Foreskin fibroblast (primary cell): ENCODE measurements at places on chromosomes 12 and 14.

GRCh38 chr14:73789989-73790581, 61.5 kb upstream of the PTGR2 start:
- peak; percentile 95 for DNase-seq

- DNase-seq = no peak
These were observed 349.3 kb downstream of the CACNA1C start for GRCh38 chr12:2402073-2402579.

GRCh38 chr14:94615254-94615653, 3.1 kb downstream of the SERPINA3 start:
- no peak for DNase-seq

DNA sequence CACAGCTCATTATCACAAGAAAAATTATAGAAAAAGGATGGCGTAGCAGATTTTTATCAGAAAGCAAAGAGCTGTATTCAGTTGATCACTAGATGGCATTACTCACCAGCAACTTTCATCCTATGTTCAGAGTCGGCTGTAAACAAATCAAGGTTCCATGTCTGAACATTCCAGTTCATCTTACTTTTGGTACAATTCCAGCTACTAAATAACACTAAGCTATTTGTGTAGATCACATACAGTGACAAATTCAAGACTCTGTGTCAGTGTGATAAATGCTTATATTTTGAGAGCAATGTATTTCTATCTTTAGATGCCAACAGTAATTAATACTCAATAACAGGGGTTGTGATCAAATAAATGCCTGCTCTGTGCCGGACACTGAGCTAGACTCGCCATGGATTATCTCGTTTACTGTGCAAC, 30.1 kb downstream of the NRDE2 start:
- DNase-seq = peak; percentile 82
